ENCODE measurements at places on chromosomes 1 and 21.

DNA sequence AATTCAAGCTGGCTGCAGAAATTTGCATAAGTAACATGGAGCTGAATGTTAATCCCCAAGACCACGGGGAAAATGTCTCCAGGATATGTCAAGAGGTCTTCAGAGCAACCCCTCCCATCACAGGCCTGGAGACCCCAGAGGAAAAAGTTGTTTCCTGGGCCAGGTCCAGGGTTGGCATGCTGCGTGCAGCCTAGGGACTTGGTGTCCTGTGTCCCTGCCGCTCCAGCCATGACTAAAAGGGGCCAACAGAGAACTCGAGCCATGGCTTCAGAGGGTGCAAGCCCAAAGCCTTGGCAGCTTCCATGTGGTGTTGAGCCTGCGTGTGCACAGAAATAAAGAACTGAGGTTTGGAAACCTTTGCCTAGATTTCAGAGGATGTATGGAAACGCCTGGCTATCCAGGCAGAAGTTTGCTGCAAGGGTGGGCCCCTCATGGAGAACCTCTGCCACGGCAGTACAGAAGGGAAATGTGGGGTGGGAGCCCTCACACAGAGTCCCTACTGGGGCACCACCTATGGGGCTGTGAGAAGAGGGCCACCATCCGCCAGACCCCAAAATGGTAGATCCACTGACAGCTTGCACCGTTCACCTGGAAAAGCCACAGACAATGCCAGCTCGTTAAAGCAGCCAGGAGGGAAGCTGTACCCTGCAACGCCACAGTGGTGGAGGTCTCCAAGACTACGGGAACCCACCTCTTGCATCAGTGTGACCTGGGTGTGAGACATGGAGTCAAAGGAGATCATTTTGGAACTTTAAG, 222.9 kb downstream of the COP1 start:
- no peak for DNase-seq

DNA sequence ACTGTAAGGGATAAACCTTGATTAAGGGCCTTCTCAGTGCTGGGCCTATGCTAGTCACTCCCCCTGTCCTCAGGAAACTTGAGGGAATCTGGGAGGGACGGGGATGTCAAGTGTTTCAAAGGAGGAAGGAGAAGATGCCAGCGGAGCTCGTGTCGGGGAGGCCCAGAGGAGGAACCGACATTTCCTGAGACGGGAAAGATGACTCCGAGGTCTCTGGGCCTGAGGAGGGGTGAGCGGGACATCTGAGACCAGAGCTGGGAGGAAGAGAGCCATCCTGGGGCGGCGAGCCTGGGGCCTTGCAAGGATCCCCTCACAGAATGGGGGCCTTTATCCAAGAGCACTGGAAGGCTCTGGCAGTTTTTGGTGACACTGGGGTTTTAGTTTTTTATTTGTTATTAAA, 10.4 kb downstream of the SLC66A1 start:
- no peak for DNase-seq

- no peak for DNase-seq
These were observed 572 bp downstream of the LPGAT1 start for GRCh38 chr1:211830055-211830327.

- DNase-seq: no peak
These were observed 1.2 kb downstream of the IPO13 start for GRCh38 chr1:43947874-43948437.

DNA sequence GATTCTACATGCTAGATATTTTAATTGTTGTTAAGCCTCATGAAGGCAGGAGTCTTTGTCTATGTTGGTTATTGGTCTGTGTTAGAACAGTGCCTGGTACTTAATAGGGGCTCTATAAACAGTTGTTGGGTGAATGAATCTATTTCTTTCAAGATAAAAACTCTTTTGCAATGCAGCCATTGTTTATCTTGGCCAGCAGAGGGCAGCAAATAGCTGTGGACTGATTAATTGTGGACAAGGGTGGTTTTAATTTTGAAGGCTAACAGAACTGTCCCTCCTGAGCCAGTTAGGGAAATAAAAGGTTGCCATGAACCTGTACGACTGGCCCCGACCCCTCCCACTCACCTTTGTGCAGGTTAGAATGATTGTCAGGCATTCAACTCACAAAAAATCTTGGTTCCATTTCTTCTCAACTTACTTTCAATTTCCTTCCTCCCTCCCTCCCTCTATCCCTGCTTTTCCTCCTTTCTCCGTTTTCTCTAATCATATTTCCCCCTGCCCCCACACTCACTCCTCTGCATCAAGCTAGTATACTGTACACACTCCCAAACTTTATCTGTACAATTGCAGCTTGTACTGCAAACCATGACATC, 66.3 kb upstream of the DIRAS3 start:
- peak; percentile 34 for DNase-seq

GRCh38 chr1:83693427-83694126, 305.4 kb downstream of the TTLL7 start:
- no peak for DNase-seq

DNA sequence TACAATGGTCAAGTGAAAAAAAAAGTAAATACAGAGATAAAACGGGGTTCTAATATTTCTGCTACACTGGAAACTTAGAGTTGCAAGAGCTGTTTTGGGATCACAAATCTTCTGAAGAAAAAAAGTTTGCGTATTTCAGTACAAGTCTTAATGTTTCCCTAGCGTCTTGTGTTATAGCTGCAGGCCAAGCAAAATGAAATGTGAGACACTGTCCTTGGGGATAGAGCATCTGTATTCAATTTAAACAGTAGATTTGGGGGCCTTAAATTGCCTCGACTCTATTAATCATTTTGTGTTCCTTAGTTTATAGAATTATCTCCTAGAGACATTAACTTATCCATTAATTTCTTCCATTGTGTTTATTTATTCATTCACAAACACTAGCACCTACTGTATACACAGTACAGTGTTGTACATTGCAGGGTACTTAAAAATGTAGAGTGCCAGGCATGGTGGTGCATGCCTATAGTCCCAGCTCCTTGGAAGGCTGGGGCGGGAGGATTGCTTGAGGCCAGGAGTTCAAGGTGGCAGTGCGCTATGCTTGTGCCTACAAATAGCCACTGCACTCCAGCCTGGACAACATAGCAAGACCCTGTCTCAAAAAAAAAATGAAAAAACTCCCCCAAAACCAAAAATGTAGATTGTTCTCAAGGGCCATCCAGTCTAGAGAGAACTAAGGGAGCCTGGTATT, 7.9 kb downstream of the DISC1 start:
- DNase-seq: no peak

GRCh38 chr1:220094016-220094911, at the start of gene IARS2:
Gene IARS2 (plus strand): TSS chr1:220094132. CDS start chr1:220094217, 85 bp downstream.
- DNase-seq: peak; percentile 92

DNA sequence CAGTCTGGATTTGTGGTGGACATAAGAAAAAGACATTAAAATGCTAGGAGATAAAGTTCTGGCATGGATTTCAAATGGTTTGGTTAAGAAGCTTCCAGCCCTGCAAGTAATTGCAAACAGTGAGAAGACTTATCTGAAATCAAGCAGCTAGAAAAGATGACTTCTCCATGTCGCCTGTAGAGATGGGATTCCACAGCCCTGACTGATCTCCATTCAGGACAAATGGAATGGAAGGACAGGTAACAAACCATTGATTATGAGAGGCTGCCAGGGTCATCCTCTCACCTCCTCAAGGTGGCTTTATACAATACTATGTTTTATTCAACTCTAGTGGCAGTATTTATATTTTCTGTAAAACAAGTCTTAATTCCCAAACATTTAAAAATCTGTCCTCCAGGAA, 237.9 kb downstream of the HLX start:
- no peak for DNase-seq

GRCh38 chr1:113391649-113392271, 1.4 kb downstream of the MAGI3 start:
- peak; percentile 6 for DNase-seq

- no peak for DNase-seq
These were observed 2.6 kb downstream of the RNF220 start for GRCh38 chr1:44407430-44408211.

- no peak for DNase-seq
These were observed 34.9 kb downstream of the UBIAD1 start for GRCh38 chr1:11307852-11308251.

- peak; percentile 21 for DNase-seq
These were observed 18.1 kb upstream of the IRF2BP2 start for GRCh38 chr1:234628089-234628488.

GRCh38 chr1:207034998-207035397, 2.4 kb upstream of the C1orf116 start:
- no peak for DNase-seq

DNA sequence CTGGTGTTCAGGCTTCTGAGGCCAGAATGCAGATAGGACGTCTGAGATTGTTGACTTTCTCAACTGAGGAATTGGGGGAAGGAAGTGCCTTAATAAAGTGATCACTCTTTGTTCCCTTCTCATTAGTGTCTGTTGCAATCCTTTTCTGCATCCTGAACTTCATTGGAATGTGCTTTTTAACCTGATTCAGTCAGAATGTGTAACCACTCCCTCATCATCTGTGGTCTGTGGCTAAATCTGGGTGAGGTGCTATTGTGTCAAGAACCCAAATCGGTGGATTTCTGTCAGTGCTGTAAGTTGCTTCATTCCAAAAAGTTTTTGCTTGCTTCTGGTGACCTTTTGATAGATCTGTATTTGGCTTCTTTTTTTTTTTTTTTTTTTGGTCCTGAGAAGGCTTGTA, 38.2 kb downstream of the ARID1A start:
- DNase-seq: peak; percentile 54

DNA sequence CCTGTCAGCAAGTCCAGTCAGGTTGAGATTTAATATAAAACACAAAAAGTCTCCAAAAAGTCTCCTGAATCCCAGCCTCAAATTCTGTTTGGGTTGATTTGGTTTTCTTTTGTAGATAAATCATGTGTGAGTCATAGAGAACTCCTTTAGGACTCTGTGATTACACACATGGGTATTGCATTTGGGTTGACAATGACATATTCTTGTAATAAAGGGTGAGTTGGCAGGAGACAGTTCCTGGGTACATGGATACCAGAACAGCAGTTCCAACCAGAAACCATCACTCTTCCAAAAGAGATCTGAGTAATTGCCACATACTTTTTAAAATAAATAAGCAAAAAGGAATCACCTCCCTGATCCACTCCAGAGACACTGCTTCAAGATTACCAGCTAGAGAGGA, 8.9 kb downstream of the CR2 start:
- DNase-seq: no peak

GRCh38 chr1:156616463-156616862, 2.8 kb upstream of the HAPLN2 start:
- no peak for DNase-seq

DNA sequence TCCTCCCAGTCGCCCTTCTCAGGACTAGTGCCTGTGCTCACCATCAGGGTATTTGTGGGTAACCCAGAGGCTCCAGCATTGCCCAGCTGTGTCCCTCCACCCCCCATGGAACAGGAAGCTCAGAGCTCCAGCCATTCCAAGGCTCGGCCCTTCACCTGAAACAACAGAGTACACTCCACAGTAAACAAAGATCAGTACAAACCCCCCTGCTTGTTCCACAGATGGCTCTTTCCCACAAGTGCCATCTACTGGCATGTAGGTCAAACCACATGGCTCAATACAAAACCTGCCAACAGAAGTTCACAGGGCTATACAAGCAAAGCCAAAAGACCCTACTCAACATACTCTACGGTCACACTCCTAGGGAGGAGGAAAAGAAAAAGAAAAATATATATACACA, 258.7 kb downstream of the AGBL4 start:
- DNase-seq: no peak

GRCh38 chr1:153478692-153479618, 18.5 kb upstream of the S100A7 start:
- no peak for DNase-seq

- no peak for DNase-seq
These were observed 10.2 kb upstream of the GNL2 start for GRCh38 chr1:37605806-37606474.

DNA sequence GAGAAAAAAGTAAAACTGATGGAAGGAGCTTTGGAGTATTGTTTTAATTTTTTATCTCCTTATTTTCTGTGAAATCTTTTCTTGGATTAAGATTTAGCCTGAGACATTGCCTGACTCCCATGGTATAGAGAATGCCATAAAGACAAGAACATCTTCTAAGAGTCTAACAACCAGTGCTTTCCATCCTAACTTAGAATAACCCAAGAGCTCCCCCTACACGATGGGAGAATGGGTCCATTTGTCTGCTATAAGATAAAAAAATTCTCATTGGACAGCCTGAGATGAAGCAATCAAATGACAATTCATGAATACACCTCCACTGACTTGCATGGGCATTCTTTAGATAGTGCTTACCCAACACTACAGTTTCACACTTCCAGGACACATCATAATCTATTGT, 478.1 kb downstream of the TTLL7 start:
- DNase-seq: no peak

GRCh38 chr1:24526940-24527542, 24.4 kb downstream of the RCAN3 start:
- peak; percentile 47 for DNase-seq

GRCh38 chr1:109396871-109397580, 692 bp downstream of the SORT1 start:
- no peak for DNase-seq

DNA sequence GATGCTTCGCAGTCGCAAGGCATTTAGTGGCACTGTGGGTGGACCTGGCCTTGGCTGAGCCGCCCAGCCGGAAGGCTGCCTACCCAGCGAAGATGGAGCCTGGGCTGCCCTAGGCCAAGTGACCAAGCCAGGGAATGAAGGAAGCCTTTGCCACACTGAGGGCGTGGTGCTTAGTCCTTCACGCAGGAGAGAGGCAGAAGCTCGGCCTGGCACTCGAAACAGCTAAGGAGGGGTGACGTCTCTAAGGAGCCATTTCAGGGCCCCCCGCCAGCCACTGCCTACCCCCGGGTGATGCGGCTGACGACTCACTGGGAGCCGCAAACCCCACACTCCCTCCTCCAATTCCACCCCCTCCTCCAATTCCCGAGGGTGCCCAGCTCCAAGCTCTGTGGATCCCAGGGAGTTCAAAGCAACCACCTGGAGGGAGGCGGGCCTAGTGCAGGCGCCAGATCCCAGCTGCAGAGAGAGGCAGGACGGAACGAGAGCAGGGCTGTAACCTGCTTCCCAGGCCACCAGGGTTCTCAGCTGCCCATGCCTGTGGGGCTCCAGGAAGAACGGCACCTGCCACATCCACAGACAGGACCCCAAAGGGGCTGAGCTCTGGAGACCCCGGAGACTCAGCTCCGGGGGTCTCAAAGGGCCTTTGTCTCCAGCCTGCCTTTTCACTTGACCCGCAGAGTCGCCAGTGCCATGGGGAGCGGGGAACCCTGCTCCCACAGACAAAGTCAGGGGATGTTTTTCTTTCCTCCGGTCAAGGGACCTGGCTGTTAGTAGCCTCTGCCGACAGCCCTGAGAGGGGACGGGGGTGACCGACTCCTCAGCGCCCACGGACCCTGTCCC, 75.8 kb downstream of the ARHGEF16 start:
- no peak for DNase-seq
